A673 (cell line): ENCODE measurements at places on chromosomes 3 and 15.

DNA sequence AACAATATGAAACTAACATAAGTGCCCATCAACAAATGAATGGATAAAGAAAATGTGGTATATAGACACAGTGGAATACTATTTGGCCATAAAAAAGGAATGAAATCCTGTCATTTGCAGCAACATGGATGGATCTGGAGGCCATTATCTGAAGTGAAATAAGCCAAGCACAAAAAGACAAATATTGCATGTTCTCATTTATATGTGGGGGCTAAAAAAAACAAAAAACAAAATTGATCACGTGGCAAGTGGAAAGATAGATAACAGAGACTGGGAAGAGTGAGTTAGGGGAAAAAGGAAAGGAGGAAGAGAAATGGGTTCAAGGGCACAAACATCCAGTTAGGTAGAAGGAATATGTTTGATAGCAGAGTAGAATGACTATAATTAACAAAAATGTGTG, 155.9 kb upstream of the BHLHE40 start:
- no peak for DNase-seq

DNA sequence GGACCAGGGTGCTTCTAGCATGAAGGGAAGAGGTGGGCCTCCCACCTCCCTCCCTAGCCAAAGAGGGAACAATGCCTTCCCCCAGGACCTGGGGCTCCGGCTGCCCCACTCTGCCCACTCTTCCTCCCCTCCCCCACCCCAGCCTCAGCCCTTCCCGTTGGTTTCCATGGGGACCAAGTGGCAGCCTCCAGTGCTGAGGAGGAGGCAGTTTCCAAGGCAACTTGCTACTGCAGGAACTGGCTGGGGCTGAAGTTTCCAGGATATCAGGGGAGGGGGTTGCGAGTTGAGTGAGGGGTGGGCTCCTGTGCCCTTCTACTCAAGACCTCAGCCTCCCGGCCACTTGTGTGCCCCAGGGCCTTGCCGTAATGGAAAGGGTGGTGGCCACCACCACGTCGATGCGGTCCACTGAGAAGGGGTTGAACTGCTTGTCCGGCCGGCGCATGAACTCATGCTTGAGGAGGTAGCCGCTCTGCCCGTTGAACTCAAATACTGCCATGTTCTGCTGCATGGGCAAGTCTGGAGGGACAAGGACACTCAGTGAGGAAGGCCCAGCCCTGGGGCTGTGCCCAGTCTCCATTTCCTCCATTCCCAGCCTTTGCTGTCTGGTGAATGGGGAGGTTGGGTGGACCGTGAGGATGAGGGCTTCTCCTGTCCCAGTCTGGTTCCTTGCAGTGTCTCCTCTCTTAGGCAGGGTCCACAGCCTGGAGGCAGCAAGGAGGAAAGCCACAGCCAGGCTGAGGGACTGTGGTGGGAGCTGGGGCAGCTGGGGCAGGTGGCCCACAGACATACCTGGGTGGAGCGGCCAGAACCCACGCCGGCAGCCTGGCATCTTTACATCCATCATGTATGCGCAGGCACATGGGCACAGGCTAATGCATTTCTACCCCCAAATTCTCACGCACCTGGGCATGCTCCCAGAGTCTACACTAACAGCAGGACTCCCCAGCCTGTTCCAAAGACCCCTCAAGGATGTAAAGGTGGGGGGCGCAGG, 11.3 kb upstream of the ANKRD63 start:
- no peak for DNase-seq

- DNase-seq = peak; percentile 8
Observed at GRCh38 chr3:158743664-158744566, 11.7 kb upstream of the RARRES1 start.

GRCh38 chr3:51908026-51908425, 4.9 kb upstream of the IQCF1 start:
- DNase-seq = no peak

DNA sequence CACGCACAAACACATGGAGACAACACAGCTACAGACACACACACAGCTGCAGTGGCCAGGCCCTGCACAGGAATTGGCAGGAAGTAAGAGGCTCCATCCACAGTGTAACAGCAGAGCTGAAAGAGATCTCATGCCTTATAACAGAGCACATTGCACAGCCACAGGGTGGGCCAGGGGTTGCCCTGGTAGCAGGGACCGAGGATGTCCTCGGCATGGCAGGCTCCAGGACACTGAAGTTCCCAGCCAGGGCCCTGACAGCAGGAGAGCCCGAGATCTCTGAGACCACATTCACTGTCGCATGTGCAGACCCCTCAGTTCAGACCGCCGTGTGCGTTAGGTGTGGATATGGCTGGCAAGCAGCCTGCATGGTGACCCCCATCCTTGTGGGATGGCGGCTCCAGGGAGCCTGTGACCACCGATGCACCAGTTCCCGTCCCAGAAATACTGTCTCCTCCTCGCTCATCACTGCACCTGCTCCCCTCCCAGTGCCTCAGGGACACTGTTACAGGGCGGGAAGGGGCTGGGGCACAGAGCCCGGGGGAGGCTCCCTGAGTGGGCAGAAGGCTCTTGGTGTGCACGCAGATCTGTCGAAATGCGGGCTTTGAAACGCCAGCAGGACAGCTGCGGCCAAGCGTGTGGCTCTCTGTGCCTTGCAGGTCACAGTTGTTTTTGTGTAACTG, 1.5 kb upstream of the OCA2 start:
- DNase-seq = no peak

GRCh38 chr15:41827290-41827879, 507 bp upstream of the JMJD7 start:
- DNase-seq = no peak

DNA sequence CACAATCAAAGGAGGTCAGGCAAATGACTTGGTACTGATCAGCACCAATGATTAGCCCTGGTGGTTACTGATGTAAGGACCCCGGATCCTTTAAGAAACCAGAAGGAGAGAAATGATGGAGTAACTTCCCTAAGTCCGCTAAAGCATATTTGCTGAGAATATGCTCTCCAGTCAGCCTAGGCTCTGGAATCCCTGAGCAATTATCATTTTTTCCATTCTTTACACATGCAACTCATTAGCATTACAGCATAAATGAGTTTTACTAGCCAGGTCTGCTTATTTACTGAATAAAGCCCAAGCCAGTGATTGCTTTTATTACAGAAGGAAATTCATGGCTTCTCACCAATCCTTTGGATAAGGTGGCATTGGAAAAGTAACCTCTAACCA, 139.2 kb upstream of the WNT5A start:
- DNase-seq = no peak

DNA sequence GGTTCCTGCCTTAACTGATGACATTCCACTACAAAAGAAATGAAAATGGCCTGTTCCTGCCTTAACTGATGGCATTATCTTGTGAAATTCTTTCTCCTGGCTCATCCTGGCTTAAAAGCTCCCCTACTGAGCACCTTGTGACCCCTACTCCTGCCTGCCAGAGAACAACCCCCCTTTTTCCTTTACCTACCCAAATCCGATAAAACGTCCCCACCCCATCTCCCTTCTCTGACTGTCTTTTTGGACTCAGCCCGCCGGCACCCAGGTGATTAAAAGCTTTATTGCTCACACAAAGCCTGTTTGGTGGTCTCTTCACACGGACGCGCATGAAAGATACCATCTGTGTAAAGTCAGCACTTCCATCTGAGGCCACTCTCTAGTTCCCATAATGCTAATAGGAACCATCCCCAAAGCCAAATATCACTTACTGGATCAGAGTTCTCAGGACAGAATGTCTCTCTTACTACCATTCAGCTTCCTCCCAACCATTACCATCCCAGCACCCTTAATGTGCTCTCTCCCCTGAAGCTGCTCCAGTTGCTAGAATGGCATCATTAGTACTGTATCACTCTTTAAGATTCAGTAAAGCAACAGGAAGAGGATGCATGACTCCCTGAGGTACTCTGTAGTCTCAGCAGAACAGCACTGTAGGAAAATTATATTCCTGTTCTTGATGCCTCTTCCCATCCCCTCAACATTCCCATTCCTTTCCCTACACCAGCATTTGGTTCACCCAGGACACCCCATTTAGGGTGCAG, 2.3 kb upstream of the HRG start:
- DNase-seq = no peak

DNA sequence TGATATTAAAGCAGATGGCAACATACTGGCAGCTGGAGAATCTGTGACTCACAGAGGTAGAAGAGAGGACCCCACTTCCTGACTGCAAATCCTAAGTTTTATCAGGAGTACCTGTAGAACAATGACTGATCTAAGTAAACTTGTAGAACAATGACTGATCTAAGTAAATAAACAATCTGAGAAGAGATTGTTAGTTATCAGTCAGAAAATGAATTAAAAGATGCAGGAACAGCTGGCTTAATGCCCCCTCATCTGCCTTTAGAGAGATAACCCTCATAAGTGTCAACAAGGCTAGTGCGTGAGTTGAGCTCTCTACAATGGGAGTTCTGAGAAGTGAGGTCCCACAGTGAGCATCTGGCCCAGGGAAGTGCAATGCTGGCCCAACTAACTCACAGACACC, 14.6 kb downstream of the ACAD11 start:
- DNase-seq = no peak

DNA sequence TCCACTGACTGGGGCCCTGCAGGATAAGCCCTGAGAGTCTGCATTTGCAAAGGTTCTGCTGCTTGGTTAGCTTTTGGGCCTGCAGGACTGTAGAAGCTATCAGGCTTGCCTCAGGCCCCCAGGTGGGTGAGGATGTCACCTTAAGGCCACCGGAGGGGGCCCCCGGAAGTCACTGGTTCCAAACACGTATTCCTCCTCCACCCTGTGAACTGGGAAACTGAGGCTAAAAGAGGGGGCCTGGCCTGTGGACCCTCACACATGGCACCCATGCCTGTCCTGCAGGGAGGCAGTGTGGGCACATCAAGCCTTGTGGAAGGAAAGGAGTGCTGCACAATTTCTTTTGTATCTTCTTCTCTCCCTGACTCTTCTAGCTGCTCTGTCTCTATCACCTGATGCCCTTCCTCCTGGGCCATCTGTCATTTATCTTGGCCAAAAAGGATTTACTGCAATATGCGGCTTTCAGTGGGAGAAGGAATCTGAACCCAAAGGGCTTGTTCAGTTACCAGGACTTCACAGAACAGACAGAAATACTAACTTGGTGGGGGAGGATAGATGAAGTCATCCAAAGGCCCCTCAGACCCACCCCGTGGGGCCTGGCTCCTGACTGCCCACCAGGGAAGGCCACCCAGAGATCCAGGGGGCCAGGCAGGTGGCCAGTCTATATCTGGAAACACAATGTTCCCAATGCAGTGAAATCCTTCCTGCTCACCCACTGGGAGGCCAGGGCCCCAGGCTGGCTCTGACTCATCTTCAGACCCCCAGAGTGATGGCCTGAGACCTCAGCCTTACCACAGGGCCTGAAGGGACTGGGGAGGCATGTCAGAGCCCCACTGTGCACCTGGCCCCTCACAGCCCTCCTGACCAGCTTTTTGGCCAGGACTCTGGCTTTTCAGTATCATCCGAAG, 18.3 kb downstream of the UBAP1L start:
- no peak for DNase-seq

DNA sequence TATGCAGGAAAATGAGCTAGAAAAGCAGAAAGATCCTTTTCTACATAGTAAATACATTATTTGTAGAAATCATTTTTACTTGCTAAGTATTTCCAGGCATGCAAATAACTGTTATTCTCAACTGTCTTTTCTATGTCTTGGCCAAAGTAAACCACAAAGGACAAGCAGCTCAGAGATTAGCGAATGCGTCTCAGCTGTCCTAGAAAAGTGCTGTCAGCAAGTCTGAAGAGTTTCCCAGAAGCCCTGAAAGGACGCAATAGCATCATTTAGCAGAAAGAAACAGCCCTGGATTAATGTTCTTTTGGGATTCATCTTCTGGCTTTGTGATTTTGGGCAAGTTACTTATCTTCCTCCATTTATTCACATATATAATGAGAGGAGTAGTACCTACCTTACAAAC, 100.3 kb downstream of the ZIC1 start:
- DNase-seq = no peak

DNA sequence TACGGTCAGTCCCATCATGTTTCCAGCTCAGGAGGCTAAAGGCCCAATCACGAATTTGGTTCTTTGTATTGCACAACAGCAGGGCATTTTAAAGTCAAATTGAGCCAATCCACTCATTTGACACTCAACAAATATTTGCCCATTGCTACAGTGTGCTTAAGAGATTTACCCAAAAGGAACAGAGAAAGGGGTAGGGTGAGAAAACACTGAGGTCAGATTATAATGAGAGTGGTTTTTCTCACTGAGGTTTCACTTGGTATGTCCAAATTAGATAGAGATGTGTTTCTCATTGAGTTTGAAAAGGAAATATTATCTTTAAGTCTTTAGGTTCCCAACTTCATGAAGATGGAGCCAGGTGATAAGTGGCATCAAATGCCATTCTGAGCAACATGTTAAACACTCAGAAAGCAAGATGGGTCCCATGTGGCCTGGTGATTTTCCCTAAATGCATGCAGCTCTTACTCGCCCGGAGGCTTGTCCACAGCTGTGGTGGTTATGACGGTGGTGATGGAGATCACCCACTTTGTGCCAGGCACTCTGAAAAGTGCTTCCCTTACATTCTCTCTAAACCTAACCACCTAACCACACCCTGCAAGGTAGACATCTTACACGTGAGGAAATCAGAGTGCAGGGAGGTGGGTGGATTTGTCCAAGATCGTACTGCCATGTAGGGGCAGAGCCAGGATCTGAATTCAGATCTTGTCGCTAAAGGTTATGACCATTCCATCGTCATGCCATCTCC, 31.2 kb upstream of the USP3 start:
- DNase-seq = no peak

GRCh38 chr15:69602921-69603320, 150.3 kb downstream of the RPLP1 start:
- no peak for DNase-seq

DNA sequence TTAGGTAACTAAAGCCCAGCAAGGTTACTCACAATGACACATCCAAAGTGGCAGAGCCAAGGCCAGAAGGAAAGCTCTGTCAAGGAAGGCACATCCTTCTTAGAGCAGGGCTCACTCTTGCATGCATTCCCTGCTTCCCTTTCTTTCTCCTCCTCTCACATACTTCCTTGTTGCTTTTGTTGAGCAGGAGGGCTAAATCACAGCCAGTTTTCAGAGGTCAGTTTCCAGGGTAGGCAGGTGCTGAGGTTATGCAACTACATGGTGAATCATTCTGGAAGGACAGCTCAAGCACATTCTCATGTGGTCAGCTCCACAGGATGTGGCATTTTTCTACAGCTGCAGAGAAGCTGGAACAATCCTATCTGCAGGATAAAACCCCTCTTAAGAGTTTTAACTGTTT, 275.6 kb downstream of the ZNF621 start:
- no peak for DNase-seq

GRCh38 chr15:52348056-52348745, 52.6 kb upstream of the MYO5C start:
- no peak for DNase-seq

DNA sequence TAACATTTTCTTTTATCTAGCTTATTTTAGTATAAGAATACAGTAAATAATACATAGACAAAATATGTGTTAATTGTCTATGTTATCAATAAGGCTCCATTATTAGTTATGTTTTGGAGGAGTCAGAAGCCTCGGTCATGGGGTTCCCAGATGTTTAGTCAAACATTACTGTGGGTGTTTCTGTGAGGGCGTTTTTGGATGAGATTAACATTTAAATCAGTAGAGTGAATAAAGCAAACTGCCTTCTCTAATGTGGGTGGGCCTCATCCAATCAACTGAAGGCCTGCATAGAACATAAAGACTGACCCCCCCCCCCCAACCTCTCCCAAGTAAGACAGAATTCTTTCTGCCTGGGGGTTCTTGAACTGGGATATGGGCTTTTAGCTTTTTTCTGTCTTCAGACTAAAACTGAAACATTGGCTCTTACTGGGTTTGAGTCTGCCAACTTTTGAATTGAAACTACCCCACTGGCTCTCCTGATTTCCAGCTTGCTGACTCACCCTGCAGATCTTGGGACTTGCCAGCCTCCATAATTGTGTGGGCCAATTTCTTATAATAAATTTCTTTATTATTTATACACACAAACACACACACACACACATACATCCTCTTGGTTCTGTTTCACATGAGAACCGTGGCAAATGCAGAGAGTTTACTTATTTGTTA, 192.0 kb downstream of the TPRG1 start:
- DNase-seq = no peak
